ENCODE measurements at places on chromosomes 7 and 10. TPM values are rescaled to one million over a fixed set of nuclear protein-coding genes. Genes with fewer than 3 reads are reported as not detected.

DNA sequence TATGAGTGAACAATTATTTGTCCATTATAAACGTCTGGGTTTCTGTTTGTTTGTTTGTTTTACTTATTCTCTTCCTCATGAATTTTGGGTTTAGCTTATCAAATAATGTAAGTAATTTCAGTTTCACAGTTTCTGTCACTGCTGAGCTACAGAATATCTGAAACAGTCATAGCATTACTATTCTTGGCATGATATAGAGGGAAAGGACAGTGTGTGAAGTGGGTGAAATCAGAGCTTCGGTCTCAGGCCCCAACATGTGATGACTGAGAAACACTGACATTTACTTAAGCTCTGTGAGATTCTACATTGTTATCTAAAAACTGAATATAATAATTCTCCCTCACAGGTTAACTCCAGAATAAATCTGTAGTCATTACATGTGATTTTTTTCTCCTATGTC is 8.8 kb upstream of the OR6V1 start:
- no peak for DNase-seq

- no peak for DNase-seq
Measured at GRCh38 chr7:98774884-98775283, 94.9 kb downstream of the TMEM130 start.

DNA sequence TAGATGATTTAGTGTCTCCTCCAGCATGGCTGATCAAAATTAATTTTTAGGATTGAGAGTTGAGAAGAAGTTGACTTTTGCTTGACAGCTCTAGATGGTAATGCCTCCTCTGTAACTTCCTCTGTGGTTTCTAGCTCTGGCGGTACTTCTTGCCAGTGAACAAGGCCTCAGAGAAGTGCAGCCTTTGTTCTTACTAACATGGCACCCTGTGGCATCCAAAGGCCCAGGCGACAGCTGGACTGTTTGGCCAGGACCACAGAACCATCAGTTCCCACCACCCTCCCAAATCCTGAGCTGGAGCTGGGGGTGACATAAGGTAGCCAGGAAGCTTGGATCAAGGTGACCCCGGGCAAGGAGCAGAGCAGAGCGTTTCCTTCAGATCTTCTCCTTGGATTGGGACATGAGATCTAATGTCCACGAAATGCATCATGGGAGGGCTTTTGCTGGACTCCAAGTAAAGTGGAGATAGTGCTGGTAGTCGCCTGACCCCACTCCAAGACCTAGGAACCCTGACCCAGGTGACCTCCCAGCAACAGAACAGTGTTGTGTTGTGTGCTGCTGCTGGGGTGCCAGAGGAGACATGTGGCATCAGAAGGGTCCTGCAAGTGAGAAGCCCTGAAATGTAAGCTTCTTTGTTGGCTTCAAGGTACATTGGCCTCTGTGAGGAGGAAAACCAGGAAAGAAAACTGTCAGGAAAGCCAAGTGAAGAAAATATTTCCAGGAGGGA is 41.8 kb downstream of the APBB1IP start:
- DNase-seq = no peak

GRCh38 chr10:29243066-29243465 is 45.8 kb upstream of the LYZL1 start:
- DNase-seq = no peak

- no peak for DNase-seq
Measured at GRCh38 chr10:4807761-4808507, 18.1 kb upstream of the AKR1E2 start.

DNA sequence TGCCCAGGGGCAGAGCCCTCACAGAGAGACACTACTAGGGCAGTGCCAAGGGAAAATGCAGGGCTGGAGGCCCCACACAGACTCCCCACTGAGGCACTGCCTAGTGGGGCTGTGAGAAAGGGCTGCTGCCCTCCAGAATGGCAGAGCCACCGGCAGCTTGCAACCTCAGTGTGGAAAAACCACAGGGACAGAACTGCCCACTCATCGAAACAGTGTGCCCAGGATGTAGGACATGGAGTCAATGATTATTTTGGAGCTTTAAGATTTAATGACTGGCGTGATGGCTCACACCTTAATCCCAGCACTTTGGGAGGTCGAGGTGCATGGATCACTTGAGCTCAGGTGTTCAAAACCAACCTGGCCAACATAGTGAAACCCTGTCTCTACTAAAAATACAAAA is 27.5 kb upstream of the MSS51 start:
- no peak for DNase-seq

DNA sequence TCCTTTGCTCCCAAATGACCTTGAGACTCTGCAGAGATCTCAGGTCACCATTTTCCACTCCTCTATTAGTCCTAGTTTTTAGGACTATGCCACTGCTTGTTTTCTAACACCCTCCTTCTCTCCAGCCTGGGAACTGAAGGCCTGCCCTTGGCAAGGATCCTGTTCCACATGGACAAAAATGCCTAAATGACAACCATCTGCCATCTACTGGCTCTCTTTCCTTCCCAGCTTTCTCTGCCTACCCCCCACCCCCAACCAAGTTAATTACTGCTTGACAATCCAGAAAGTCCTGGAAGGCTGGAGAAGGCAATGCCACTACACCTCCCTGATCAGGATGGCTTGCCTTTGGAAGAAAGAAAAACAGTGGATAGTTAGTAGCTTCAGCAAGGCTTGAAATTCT is 44.8 kb upstream of the SP8 start:
- DNase-seq = no peak

The CYP3A4 gene
- not detected for total RNA-seq

The KCP gene
- total RNA-seq = not detected

The RTKN2 gene
- total RNA-seq = not detected

The PCDH15 gene
- not detected for total RNA-seq

All from uterus (tissue), 4 donors.